ENCODE measurements at places on chromosomes 3 and 15.

DNA sequence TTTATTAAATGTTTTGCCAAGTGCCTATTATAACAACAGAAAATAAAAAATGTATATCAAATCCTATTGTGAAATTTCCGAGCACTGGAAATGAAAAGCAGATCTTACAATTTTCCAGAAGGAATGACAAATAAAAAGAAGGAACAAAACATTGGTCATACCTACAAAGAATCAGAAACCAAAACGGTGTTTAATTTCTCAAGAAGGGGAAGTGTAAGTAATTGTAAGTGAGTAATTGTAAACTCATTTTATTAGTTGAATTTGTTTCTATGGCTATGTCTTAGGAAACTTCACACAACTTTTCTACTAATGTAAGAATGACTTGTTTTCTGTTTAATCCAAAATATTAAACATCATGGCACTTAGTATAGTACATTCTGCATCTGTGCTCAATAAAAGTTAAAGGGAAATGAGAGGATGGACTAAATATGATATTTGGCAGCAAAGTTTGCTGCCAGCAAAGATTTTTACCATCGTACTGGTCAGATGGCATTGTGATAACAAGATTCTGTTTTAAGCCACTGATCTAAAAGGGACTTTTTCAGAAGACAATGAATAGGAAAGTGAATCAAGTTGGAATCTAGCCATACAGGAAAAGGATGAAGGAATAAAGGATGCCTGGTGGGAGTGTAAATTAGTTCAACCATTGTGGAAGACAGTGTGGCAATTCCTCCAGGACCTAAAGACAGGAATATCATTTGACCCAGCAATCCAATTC, 232.4 kb downstream of the NFKBIZ start:
- no peak for DNase-seq

DNA sequence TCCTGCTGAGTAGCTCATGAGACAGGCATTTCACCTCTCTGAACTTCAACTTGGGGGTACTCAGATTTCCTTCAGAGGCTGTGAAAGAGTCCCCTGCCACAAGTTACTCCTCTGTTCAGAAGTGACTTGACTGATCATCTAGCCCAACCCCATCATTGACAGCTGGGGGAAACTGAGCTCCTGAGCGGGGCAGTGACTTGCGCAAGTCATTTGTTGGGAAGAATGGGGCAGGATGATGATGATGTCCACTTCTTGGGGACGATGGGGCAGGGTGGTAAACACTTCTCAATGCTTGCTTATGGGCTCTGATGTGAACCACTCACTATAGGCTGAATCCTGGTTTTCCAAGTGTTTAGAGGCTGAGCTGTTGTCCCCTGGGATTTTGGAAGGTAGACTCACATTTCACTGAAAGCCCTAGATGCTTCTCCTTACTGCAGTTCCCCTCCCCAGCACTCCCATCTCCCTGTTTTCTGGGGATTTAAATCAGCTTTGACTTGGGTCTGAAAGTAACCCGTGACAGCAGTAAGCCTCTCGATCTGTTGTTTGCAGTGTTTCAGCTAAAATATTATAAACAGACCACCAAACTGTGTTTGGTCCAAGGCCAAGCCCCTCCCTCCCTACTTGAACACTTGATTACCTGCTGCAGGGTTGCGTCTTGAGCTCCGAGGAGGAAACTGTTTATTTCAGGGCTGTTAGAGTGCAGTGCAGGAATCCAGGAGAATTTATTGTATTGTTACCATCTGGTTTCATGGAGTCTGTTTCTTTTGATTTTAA, 25.1 kb downstream of the SMAD3 start:
- no peak for DNase-seq

DNA sequence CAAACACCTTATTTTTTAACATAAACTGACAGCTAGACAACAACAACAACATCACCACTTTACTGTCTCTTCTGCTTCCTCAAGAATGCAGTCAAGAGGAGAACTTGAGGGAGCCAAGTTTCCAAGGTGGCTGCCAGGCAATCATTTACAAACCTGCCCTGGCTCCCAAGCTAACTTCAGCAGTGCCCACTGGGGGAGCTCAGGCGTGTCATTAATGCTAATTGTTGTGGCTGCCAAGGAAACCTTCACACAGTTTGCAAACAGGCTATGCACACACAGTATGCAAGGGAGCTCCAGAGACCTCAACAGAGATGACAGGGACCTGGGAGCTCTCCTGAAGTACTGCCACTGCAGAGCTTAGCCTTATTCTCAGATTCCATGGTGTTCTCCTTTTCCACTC, 2.1 kb downstream of the DZIP1L start:
- no peak for DNase-seq

- no peak for DNase-seq
Observed at GRCh38 chr15:86432861-86433260, 353.2 kb downstream of the AGBL1 start.

- no peak for DNase-seq
Observed at GRCh38 chr3:17038900-17039553, 154.3 kb downstream of the PLCL2 start.

DNA sequence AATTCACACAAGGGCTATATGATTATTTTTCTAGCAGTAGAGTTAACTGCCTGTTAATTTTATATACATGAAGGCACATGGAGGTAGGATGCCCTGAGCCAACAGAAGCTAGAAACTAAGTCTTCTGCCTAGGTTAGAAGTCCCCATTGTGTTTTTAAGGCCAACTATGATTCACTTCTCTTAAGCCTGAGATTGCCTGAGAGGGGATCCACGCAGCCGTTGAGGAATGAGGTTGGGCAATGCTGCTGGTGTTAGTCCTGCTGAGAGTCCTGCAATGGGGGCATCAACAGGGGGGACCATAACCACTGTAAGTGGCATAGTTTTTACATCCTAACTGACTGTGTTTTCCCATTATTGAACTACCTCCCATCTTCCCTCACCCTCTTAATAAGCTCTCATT, 60.1 kb upstream of the PFN2 start:
- no peak for DNase-seq

- DNase-seq: no peak
Observed at GRCh38 chr3:141114816-141115460, 63.8 kb downstream of the SPSB4 start.

DNA sequence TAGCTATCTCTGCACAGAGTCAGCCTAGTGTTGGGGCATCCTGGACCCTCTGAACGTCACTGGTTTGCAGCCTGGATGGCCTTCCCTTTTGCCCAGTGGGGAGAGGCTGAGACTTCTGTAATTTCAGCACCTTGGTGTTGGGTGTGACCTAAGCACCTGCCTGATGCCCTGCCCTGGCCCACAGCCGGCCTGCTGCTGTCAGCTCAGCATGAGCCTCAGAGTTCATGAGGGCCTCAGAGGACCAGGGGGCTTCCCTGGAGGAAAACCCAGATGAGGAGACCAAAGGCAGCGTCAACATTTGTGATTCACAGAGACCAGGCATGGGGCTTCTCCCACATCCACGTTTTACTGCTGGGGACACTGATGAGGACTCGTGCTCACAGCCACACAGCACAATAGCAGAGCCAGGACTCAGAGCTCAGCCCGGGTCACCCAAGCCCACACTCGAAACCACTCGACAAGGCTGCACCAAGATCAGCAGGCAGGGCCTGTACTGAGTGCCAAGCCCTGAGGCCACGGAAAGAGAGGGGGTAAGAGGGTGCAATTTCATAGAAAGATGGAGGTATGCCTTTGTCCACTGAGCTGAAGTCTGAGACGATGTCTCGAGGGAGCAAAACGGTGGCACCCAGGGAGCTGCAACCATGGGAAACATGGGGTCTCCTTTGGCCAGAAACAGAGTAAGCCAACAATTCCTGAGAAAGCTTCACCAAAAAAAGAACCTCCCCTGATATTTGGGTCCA, 9.9 kb upstream of the GP9 start:
- no peak for DNase-seq

DNA sequence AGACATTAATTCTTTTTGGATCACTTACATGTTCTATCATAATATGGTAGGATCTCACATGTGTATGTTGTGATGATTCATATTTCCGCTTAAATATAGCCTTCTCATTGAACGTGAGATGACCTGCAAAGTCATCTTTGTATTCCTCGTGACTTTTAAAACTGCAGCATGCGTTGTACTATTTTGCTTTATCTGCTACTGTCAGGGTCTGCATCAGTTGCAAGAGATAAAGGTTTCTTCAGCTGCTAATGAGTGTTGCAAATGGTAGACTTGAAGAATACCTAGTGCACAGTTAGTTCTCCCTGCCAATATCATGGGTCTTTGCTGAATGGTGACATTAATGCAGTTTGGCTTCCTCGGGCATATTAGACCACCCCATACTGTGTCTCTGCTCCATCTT, 31.8 kb downstream of the REC114 start:
- no peak for DNase-seq

DNA sequence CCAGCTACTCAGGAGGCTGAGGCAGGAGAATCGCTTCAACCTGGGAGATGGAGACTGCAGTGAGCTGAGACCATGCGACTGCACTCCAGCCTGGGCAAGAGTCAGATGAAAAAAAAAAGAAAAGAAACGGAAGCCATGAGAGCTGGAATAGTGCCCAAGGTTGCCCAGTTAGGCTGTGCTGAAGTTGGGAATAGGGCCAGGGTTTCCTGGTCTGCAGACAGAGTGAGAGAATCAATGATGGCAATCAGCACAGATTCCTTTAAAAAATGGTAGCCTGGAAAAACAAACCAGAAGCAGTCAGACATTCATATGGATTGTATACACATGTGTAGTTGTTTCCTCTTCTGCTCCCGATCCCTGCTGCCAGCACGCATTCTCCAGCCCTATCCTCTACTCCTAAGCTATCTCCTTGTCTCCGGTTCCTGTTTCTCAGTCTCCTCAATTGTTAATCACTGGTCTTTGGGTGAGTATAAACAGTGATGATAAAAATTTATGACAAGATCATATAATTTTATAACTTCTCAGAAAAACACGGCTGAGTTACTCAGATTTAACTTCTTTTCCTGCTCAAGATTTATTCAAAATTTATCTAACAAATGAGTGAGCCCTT, 316.2 kb upstream of the UMPS start:
- no peak for DNase-seq

GRCh38 chr3:182414586-182414985, 378.7 kb upstream of the ATP11B start:
- no peak for DNase-seq

GRCh38 chr3:127762077-127762786, 60.1 kb downstream of the MGLL start:
- peak; percentile 81 for DNase-seq

DNA sequence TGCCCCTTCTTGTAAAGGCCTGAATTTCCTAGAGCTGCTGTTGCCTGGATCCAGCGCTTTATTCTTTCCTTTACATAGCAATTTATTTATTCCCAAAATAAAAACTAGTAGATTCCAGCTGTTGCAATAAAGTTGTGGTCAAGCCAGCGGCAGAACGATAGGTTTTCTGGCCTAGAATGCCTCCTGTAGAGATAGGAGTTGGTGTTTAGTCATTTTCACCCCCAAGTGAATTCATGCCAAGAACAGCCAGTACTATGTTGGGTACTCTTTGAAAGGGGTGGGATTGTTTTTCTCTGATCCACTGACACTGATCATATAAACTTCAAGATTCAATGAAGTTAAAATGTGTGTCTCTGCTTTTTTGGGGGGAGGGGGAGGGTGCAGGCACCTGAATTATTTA, 69.7 kb downstream of the KLHL25 start:
- DNase-seq: no peak

DNA sequence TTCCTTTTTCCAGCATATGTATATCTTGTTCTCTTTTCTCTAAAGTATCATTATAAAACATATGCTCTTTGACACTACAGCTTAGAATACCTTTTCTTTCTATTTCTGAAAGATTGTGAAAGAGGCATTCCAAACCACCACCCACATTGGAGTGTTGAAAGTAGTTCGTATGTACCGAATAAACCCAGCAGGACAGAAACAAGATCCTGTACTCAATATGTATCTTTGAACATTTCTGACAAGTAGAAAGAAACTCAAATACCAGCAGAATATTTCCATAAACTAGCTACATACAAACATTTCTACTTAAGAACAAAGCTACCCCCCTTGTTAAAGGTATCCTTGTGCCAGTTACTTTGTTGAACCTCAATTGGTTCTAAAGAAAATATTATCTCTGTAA, 415.3 kb upstream of the ALCAM start:
- DNase-seq: no peak

DNA sequence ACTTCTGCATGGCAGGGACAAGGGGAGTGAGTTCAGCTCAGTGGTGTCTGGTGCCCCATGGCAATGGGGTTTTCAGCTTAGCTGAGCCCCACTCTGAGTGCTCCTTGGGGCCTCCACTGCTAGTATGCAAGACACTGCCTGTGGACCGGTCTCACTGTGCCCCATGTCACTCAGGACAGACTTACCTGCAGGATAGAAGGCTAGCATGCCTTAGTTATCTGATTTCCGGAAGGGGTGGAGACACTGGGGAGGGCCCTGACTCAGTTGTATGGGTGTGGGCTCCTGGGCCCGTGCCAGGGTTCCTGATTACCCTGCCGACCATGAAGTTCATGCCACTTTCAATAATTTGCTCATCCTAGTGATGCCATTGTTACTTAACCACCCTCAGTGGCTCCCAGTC, 4.3 kb upstream of the SLC6A20 start:
- no peak for DNase-seq

DNA sequence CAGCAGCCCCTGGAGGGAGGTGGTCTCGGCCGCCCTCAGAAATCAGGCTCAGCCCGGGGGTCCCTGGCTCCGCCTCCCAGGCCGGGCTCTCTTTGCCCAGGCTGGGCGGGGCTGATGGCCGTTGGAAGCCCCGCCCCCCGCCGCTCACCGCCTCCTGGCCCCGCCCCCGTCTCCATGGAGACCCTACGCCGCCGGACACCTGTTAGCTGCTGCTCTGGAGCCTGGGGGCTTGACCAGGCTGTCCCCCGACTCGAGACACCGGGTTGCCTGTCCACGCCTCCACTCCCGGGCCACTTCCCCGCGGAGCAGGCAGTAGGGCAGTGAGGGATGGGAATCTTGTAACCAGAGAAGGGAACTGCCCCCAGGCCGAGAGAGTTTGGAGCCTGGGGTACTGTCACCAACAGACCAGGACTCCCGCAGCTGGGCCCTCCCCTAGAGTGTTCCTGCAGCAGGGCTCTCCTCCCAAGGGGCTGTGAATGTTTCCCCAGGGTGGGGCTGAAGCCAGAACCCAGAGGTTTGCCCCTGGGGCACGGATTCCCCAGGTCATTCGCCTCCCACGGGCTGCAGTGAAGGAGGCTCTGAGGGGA, 27.8 kb upstream of the RPL32 start:
- no peak for DNase-seq

GRCh38 chr3:26614006-26614685, 8.4 kb upstream of the LRRC3B start:
- DNase-seq: no peak
